ENCODE measurements at places on chromosomes 3 and 15.

- no peaks in the 10 kb centered on the region for H3K4me1 ChIP-seq
- no peak overlapping the region for H3K27ac ChIP-seq
These were observed 426.4 kb downstream of the NLGN1 start for GRCh38 chr3:173823911-173824460.

DNA sequence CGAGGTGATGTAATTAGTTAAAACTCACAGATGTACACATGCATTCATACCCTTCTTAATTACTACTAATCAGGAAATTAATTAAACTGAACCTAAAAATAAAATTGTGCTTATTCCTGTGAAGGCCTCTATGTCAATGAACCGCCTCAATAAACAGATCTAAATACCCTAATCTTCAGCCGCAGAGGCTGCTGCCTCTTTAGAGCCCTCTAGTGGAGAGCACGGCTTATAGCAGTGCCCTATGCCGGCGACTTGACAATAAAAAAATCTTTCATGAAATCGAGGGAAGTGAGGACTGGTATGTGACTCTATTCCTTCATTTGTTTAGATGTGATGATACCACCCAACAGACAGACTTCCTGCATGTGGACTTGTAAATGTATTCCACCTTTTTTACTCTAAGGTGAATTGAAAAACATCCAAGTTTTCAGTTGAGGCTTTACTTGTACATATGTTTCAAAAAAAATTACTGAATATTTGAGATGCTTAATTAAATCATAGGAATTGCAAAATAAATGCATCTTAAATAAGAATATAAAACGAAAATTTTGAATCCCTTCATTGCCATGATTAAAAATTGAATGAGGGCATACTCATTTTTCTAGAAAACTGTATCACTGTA, 8.3 kb upstream of the EPHA3 start:
- peak; percentile 65 for DNase-seq
- no peaks in the 10 kb centered on the region for H3K27me3 ChIP-seq
- H3K27ac ChIP-seq: no peak overlapping the region

- no peak for DNase-seq
- no peaks in the 10 kb centered on the region for H3K36me3 ChIP-seq
- H3K27ac ChIP-seq: no peak overlapping the region
- H3K27me3 ChIP-seq: no peaks in the 10 kb centered on the region
- no peaks in the 10 kb centered on the region for H3K4me1 ChIP-seq
These were observed 75.7 kb downstream of the EFL1 start for GRCh38 chr15:82186719-82187406.

DNA sequence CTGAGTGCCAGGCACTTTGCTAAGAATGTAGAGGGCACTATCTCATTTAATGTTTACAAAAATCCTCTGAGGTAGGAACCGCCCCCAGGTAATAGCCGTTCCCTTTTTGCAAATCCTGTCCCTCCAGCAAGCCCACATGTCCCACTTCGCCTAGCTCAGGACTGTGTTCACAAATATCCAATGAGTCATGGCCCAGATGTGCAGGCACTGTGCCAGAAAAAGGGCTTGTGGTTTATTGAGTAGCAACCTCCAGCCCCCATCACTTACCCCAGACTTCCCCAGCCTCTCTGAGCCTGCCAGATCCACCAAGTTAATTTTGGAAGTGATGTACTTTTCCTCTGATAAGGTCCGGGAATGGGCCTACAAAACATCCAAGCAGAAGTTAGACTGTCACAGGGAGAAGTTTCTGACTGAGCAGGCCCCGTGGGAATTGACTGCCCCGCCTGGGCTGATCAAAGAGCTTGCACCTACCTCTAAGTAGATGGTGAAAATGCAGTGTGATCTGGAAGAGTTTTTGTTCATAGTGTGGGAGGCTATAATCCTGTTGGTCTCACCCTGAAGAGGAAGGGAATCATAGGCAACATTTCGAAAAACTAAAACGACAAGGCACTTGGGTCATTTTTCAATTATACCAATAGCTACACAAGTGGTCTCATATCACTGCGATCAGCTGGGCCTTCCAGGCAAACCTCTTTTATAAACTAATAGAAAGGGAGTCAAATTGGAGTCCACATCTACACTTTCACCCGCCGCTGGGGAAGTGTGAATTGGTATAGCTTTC, 15.7 kb downstream of the KIF9 start:
- no peak overlapping the region for H3K4me3 ChIP-seq
- peak overlapping the region; percentile 64 for H3K27ac ChIP-seq
- peak; percentile 95 for DNase-seq
- no peaks in the 10 kb centered on the region for H3K36me3 ChIP-seq
- no peaks in the 10 kb centered on the region for H3K27me3 ChIP-seq
- peaks cover 13% of the 10 kb centered on the region for H3K4me1 ChIP-seq

- H3K36me3 ChIP-seq: no peaks in the 10 kb centered on the region
- DNase-seq: no peak
- no peaks in the 10 kb centered on the region for H3K27me3 ChIP-seq
- no peak overlapping the region for H3K27ac ChIP-seq
- H3K4me1 ChIP-seq: no peaks in the 10 kb centered on the region
These were observed 749.7 kb upstream of the ARPP21 start for GRCh38 chr3:34889641-34890040.

DNA sequence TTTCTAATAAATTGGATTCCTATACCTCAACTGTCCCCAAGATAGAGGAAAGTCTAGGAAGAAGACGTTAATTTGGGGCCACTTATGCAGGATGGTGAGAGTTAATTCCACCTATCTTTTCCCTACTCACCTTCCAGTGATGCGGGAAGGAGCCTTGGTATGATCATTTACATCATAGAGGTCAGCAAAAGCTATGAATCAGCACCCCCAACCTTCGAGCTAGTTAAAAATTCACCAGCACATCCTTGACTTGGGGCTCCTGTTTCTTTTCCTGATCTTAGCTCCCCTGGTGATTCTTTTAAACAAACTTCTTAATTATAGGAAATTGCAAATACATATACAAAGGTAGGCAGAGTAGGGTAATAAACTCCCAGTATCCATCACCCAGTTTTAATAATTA, 366.6 kb downstream of the SOX2 start:
- H3K27ac ChIP-seq: peak overlapping the region; percentile 14
- no peak for DNase-seq
- H3K4me3 ChIP-seq: no peak overlapping the region
- no peaks in the 10 kb centered on the region for H3K27me3 ChIP-seq

- H3K27me3 ChIP-seq: peaks cover 6% of the 10 kb centered on the region
- no peak for DNase-seq
- H3K36me3 ChIP-seq: no peaks in the 10 kb centered on the region
- H3K27ac ChIP-seq: no peak overlapping the region
These were observed 234.1 kb downstream of the MEX3B start for GRCh38 chr15:81811736-81812135.

GRCh38 chr3:18134386-18135059, 290.6 kb downstream of the SATB1 start:
- H3K4me3 ChIP-seq: no peak overlapping the region
- H3K36me3 ChIP-seq: no peaks in the 10 kb centered on the region
- peak; percentile 11 for DNase-seq
- H3K27ac ChIP-seq: peak overlapping the region; percentile 24
